ENCODE measurements at places on chromosomes 1 and 21. TPM values are rescaled to one million over a fixed set of nuclear protein-coding genes. Genes with fewer than 3 reads are reported as not detected.

Gene CD1E
- not detected for total RNA-seq

Gene NUCKS1
- total RNA-seq = 103 TPM

Gene PLXNA2
- 43.1 TPM for total RNA-seq

Gene BMP8B
- under 0.01 TPM for total RNA-seq

Gene SHISA4
- 9.6 TPM for total RNA-seq

Gene COL16A1
- total RNA-seq = 1.0 TPM

Gene CYB5RL
- total RNA-seq = 5.6 TPM

Gene AUNIP
- 2.1 TPM for total RNA-seq

Gene S100B
- total RNA-seq = not detected

Gene COL6A1
- total RNA-seq = 25.9 TPM

Gene RNASEL
- total RNA-seq = 2.3 TPM

Gene LAX1
- total RNA-seq = under 0.01 TPM

Gene ANGPTL1
- total RNA-seq = under 0.01 TPM

Gene GREM2
- total RNA-seq = not detected

Gene CD247
- not detected for total RNA-seq

Gene CATSPERE
- total RNA-seq = 1.3 TPM

Gene TIE1
- 1,208 TPM for total RNA-seq

Gene LRRIQ3
- 0.16 TPM for total RNA-seq

Gene TMEM82
- total RNA-seq = not detected

Gene TNFAIP8L2
- not detected for total RNA-seq

Gene NCMAP
- total RNA-seq = not detected

Gene HPCAL4
- total RNA-seq = not detected

Gene DIO1
- total RNA-seq = not detected

Gene FAM78B
- 0.16 TPM for total RNA-seq

Gene ZBTB21
- 2.8 TPM for total RNA-seq

Gene IL24
- not detected for total RNA-seq

Gene MROH7
- total RNA-seq = not detected

Gene SFN
- 0.16 TPM for total RNA-seq

Gene FGR
- total RNA-seq = 0.49 TPM

Gene NBPF20
- 4.6 TPM for total RNA-seq

Gene ALG14
- total RNA-seq = 2.3 TPM

Gene POGZ
- total RNA-seq = 9.4 TPM

Gene CRP
- total RNA-seq = not detected

Gene LDLRAD1
- total RNA-seq = not detected

Gene CNTN2
- total RNA-seq = not detected

Gene TRABD2B
- total RNA-seq = not detected

Gene S100A7A
- total RNA-seq = not detected

Gene ITLN2
- total RNA-seq = not detected

Gene HPCA
- not detected for total RNA-seq

Gene CELSR2
- 0.16 TPM for total RNA-seq

Gene VAV3
- total RNA-seq = 6.5 TPM

Gene RAP1A
- 36.9 TPM for total RNA-seq

Gene SYTL1
- not detected for total RNA-seq

Gene PGLYRP4
- total RNA-seq = not detected

Gene LCE3E
- total RNA-seq = not detected

Gene ADGRL4
- 282 TPM for total RNA-seq

Gene OBSCN
- 9.1 TPM for total RNA-seq

Gene SMIM1
- total RNA-seq = 0.44 TPM

Measured in bladder microvascular endothelial cell (primary cell).